ENCODE measurements at places on chromosomes 11 and 22.

GRCh38 chr11:86365546-86365945 lies 9.1 kb upstream of the CCDC81 start:
- no peak for DNase-seq

DNA sequence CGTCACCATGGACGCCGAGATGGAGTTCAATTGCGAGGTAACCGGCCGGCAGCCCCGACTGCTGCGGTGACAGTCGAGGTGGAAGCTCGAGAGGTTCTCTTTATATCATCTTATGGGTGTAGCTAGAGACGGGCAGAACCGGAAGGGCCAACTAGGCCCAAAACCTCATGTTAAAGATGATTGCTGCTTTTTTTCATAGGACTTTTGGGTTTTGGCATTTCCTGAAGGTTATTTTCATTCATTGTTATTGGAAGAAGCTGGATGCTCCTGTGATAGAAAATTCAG lies 585 bp downstream of the NF2 start:
- no peak for DNase-seq

- no peak for DNase-seq
Observed at GRCh38 chr11:88169471-88169870, 5.8 kb downstream of the RAB38 start.

DNA sequence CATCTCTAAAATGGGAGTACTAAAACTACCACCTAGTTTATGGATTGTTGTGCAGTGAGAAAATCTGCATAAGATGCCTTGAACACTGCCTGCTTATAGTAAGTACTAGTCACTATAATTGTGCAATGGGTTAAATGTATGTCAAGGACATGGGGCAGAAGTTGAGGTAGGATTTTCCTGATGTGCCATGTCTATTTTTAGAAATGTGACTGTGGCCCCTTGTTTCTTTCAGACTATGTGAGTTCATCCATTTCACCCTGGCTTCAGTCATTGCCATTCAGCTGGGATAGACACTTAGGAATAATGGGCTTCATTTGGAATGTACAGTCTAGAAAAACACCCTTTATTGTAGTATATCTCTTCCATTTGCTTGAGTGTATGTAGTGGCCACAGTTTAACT lies 51.4 kb downstream of the BDNF start:
- no peak for DNase-seq

DNA sequence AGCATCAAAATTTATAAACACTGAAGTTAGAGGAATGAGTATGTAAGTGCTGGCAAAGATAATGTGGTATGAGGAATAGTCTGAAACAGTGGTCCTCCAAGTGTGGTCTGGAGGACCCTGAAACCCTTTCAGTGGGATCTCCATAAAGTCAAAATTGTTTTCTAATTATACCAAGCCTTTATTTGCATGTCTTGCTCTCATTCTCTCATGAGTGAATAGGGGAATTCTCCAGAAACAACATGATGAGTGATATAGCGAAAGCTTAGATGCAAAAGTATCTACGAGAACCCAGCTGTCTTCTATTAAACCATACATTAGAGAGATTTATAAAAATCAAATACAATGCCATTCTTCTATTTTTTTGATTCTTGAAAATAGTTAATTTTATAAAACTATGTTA lies 145.0 kb upstream of the RAG2 start:
- no peak for DNase-seq

GRCh38 chr22:45475063-45475747 lies 27.5 kb upstream of the FBLN1 start:
- no peak for DNase-seq

- DNase-seq, result no peak
Observed at GRCh38 chr22:22704156-22704946, 59.9 kb downstream of the GGTLC2 start.

GRCh38 chr11:118224511-118225188 lies at the start of gene JAML:
TSS of gene JAML (minus strand) at chr11:118225011. CDS start at chr11:118214866, 10,145 bp downstream.
- DNase-seq, result no peak

DNA sequence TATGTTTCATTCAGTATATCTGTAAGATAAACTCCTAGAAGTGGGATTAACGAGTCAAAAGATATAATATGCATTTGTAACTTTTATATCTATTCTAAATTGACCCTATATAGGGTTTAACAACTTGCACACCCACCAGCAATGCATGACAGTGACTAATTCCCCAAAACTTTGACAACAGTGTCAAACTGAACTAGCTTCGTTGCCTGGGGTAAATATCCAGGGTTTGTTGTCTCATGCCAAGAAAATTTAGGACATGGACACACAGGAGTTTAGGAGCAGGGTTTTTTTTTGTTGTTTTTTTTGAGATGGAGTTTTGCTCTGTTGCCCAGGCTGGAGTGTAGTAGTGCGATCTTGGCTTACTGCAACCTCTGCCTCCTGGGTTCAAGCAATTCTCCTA lies 5.1 kb downstream of the SNU13 start:
- no peak for DNase-seq

DNA sequence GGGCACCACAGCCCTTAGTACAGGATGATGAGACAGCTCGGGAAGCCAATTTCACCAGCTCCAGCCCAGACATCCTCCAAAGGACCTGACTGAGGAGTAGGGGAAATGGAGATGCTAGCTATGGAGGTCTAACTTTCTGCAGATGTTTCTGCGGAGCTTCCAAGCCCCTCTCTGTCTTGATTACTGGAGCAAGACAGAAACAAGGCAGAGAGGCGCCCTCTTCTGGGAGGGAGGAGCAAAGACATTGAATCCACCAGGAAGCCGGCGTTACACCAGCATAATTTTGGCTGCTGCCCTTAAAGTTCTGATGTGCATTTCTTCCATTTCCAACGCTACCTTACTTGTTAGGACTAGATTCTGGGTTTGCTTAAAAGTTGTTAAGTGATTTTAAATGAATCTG lies 107.3 kb upstream of the HSD17B12 start:
- peak; percentile 60 for DNase-seq

DNA sequence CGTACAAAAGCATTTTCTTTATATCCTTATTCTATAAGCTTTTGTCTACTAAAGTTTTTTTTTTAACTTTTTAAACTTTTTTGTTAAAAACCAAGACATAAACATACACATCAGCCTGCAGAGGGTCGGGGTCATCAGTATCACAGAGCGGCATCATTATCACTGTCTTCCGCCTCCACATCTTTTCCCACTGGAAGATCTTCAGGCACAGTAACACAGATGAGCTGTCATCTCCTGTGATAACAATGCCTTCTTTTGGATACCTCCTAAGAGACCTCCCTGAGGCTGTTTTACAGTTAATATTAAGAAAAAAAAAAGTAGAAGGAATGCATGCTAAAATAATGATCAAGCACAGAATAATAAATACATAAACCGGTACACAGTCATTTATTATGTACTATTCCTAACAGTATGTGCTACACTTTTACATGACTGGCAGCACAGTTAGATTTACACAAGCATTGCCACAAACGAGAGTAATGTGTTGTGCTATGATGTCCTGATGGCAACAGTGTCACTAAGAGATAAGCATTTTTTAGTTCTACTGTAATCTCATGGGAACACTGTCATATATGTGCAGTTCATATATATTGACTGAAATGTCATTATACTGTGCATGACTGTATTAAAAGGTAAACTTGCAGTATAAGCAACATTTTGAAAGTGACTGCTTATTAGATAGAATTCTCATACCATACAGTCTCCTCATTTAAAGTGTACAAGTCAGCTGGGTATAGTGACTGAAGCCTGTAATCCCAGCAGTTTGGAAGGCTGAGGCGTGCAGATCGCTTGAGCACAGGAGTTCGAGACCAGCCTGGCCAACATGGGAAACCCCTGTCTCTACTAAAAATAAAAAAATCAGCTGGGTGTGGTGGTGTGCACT lies 58.6 kb downstream of the KDM2A start:
- DNase-seq, result no peak

- no peak for DNase-seq
Observed at GRCh38 chr11:60739114-60739513, 14.6 kb downstream of the MS4A18 start.

GRCh38 chr11:104015649-104016415 lies 20.6 kb upstream of the DDI1 start:
- no peak for DNase-seq

GRCh38 chr11:76543006-76543703 lies 98.3 kb downstream of the EMSY start:
- no peak for DNase-seq

- DNase-seq, result no peak
Observed at GRCh38 chr11:103609117-103610066, 427.0 kb upstream of the DDI1 start.

GRCh38 chr11:2576111-2576510 lies 123.7 kb downstream of the KCNQ1OT1 start:
- no peak for DNase-seq

- no peak for DNase-seq
Observed at GRCh38 chr11:84250834-84251613, 964.9 kb upstream of the CCDC90B start.

- no peak for DNase-seq
Observed at GRCh38 chr11:73991471-73992006, 8.9 kb upstream of the UCP2 start.

GRCh38 chr11:14232652-14233051 lies 126.3 kb downstream of the RRAS2 start:
- peak; percentile 40 for DNase-seq

DNA sequence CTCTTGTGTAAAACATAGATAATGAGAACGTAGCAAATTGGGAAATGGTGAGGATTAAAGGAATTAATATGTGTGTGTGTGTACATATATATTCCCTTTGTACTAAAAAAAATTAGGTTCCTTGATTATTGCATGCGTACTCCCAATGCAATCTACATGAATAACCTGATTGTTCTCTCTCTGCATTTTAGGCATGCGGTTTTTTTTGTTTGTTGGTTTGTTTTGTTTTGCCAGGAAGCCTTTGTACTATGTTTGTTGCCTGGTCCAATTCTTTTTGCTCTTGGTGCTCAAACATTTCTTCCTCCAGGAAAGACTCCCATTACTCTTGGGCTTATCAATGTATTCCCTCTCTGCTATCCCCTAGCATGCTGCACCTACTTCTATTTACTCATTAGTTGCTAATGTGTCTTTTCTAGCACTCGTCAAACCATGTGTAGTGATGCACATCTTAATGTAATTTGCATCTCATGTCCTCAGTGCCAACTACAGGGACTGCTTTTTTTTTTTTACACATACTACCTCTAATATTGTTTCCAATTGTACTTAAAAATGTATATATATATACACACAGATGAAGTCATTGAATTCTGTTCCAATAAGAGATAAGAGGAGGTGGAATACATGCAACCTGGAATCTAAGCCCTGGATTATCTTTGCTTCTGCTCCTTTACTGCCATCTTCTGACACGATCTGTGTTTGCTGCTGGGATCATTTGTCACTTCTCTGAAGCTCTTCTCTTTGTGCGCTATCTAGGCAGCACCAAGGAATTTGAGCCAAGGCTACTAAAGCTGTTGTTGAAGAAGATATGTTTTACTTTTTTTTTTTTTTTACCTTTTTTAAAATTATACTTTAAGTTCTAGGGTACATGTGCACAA lies 197.2 kb upstream of the ANO3 start:
- DNase-seq, result peak; percentile 10

DNA sequence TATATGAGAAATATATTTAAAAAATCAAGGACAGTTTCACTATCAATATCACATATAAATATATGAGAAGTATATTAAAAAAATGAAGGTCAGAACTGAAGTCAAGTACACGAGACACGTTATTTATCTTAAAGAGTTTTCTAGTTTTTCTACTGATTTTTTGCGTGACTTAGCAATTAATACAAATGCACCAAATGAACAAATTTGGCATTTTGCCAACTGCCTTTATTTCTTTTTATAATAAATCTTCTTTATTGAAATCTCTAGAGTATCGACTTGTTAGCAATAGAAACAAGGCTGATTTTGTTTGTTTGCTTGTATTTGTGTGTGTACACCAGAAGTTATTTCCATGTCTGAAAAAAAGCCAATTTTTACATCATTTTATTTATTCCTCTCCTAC lies 1684.7 kb upstream of the RAG2 start:
- DNase-seq, result no peak

DNA sequence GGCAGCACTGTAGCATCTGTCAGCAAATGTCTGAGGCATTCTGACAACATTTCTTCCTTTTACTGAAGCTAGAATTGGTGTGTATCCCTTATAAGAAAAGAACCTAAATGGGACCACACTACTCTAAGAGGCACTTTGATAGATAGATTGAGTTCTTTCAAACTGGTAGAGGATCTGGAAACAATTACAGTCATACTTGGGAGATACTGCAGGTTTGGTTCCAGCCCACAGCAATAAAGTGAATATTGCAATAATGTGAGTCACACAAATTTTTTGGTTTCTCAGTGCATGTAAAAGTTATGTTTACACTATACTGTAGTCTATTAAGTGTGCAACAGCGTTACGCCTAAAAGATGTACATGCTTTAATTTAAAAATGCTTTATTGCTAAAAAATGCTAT lies 96.9 kb downstream of the SBF2 start:
- DNase-seq, result no peak

DNA sequence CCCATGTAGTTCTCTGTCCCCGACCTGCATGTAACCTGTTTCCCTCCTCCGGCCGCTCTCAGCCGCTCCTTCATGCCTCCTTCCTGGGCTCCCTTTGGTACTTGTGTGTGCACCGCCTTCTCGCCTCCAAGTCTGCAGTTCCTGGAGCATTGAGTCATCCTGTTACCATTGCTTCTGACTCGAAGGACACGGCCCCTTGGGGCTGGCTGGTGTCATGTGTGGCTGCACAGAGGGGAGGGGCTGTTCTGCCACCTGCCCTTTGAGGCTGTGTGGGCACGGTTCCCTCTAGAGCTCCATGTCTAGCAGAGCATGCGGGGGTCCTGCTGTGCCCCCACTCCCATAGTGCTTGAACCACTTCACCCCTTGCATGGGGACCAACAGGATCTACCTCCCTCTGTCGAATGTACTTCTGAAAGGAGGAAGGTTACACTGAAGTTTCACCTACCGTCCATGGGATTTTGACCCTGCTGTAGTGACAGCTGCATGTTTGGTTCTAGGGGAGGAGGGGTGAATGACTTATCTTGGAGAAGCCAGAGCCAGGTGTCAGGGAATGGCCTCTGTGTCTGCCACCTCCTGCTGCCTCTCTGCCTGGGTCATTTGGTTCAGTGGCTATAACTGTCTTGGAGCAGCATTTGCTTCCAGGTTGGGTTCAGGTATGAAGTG lies 39.6 kb downstream of the BCR start:
- DNase-seq, result no peak

- no peak for DNase-seq
Observed at GRCh38 chr11:68541116-68541515, 80.6 kb downstream of the PPP6R3 start.

DNA sequence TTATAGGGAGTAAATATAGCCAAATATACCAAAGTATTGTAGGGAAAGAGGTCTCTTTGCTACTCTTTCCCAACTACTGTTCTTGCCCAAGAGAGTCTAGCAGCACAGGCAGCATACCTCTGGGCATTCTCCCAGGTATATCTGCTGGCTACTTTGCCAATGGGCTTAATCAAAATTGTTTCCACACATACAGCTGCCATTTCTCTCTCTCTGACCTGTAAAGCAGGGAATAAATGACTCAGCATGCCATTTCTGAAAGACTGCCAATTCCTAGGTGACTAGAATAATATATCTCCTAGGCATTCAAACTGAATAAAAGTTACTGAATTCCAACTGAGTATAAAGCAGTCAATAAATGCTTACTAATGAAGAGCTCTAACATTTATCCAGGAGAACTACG lies 44.6 kb downstream of the RDX start:
- DNase-seq, result no peak
